ENCODE measurements at places on chromosomes 7 and 10.

DNA sequence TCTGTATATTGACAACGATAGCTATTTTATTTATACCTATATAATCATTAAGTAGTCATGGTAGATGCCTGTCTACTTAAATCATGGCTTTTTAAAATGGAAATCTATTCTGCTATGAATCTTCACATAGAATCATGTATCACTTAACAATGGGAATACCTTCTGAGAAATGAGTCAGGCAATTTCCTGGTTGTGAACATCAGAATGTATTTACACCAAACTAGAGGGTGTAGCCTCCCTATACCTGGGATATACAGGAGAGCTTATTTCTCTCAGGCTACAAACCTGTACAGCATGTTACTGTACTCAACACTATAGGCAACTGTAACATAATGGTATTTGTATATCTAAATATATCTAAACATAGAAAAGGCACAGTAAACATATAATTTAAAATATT, 502.3 kb downstream of the ZWINT start:
- no peak for DNase-seq

DNA sequence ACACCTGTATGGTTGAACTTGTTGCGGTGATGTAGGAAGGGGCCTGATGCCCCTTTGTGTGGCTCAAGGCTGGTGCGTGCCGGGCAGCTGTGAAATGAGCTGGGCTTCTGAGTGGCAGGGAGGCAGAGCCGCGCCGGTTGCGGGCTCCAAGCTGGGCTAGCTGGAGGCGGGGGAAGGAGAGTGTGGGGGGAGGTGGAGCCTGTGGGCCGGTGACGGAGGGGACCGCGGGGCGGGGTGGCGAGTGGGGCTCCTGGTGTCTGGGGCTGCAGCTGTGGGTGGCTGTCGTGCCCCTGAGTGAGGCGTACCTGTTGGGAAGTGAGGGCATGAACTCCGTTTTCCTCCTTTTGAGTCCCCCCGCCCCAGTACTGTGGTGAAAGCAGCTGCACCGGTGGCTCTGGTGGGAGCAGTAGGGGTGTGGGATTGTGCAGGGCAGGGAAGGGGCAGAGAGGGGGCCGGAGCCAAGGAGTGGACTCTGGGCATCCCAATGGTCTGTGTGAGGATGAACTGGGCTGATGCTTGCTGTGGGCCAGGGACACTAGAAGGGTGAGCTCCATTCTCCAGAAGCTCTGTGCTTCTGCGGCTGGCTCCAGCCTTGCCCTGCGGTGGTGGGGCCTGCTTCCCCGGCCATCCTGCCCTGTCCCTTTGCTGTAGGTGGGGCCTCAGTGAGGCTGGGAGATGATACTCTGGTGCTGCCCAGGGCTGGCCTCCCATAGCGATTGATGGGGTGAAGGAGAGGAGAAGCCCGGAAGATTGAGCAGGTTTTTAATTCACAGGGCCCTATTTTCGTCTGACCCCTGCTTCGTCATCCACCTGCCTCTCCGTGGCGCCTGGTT, 41.7 kb downstream of the INPP5A start:
- no peak for DNase-seq

DNA sequence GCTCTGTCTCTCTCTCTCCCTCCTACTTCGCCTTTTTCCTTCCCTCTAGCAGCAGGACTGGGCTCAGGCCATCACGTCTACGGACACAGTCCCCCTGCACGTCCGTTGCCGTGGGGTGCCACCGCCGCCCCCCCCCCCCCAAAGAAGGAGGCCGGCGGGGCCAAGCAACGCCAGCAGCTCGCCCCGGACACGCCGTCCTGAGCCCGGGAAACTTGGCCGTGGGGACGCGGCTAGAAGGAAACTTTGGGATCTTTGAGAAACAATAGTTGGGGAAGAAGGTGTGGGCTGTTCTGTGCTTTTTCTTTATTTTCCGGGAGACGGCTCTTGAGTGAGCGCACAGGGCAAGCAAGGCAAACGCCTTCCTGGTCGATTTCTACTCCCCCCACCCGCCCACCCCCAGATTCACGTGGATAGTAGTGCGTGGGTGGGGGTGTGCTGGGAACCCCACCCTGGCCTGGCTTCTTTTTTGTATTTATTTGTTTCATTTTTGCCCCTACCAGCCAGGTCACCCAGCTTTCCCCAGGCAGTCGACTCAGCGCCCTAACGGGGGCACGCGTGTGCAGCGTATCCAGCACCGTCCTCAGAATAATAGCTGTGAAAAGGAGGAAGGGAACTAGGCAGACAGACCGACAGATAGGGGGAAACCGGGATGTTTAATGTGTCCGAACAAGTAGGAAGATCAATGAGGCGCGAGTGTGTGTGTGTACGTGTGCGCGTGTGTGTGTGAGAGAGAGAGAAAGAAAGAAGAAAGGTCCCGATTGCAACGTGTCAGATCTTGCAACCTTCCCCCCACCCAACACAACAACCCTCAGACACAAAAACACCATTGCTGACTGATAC, 1.4 kb downstream of the MXI1 start:
- DNase-seq: no peak

DNA sequence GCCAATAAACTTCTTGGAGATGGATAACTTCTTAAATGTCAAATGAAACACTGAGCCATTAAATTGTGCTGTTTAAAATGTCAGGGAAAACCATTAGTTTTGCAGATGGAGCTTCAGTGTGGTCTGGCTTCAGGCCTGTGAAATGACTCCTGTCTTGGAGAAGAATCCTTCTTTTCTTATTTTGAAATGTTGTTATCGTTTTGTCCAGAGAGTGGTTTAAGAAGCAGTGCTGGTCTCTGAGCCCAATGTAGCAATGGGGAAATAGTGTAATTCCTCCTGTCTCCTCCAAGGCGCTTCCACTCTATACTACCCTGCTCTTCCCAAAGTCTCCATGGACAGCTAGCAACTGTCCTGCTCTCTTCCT, 177.6 kb downstream of the REEP3 start:
- no peak for DNase-seq

- DNase-seq: no peak
These were observed 603.8 kb upstream of the LRRTM3 start for GRCh38 chr10:66321723-66322665.
